ENCODE measurements at places on chromosomes 12 and 14.

DNA sequence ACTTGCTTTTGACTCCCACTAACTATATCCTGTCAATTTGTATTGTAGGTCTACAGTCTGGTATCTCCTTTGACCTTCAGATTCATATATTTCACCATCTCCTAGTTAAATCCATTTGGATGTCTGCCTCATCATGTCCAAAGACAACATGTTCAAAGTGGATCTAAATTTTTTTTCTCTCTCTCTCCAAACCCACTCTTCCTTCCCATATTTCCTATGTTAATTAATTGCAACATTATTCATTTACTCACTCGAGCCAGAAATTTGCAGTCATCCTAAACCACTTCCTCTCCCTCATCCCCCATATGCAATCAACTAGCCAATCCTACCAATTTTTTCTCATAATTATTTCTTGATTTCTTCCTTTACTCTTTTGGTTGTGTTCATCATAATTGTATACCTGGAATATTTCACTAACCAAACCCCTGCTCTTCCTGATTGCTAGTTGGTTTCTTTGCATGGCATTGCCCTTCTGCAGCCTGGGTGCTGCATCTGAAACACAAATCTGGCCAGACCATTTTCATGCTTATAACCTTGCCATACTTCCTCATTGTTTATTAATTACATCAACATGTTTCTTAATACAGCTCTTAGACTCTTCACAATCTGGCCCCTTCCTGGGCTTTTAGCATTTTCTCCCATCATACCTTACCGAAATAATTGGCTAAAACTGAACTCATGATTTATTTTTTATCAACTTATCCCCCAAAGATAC lies 442.2 kb downstream of the ADAMTS20 start:
- no peak for DNase-seq

- DNase-seq, result no peak
Measured at GRCh38 chr12:32679920-32680237, 778 bp downstream of the DNM1L start.

DNA sequence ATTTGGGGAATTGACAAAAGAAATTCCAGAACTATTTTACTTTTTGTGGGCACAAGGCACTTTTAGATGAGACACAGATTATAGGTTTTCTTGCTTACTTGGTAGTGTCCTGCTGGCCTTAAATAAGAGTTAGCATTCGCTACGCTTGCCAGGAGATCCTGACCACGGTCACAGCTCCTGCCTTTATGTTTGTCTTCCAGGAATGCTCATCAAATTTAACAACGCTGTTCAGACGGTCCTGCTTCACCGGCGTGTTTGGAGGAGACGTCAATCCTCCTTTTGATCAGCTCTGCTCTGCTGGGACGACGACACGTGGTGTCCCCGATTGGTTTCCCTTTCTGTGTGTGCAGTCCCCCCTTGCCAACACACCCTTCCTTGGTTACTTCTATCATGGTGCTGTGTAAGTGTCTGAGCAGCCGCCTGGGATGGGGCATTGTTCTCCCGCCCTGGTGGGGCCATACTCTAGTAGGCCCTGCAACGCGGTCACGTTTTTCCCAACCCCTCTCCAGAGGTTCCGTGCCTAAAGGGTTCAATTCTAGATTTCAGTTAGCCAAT lies 15.8 kb downstream of the TCTN2 start:
- no peak for DNase-seq

- DNase-seq, result no peak
Measured at GRCh38 chr14:87055007-87055406, 938.0 kb downstream of the GALC start.

DNA sequence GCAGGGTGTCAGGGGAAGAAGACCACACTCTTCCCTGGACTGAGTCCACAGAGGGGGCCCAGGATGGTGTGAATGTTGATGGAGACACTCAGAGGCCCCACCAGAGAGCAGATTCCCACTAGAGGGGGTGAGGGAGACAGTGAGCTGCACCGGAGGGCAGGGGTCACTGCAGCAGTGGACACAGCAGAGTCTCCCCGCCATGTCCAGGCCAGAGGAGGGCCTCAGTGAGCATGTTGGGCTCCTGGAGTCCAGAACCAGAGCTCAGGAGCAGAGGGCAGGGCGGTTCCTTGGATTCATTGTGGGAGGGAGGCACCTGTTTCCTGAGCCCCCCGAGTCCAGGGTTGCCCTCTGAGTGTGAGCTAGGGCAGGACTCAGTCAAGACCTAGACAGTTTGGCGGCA lies 1.8 kb upstream of the KRT82 start:
- DNase-seq, result no peak

DNA sequence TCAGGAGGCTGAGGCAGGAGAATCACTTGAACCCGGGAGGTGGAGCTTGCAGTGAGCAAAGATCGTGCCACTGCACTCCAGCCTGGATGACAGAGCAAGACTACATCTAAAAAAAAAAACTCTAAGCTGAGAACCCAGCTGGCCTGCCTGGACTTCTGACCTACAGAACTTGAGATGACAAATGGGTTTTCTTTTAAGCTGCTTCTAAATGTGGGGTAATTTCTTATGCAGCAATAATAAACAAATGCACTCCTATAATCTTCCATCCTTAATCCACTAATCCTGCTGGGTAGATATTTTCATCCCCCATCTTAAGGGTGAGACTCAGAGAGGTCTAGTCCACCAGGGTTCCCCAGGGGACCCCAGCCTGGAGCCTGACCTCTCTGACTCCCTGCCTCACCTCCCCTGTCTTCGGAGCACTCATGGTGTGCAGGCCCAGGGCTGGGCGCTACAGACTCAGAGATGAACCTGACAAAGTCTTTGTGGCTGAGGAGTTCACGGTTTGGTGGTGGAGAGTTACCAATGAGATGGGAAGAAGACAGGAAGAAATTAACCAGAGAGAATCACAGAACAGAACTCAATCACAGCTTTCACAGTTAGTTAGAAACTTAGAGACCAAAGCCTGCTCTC lies 39.7 kb upstream of the BDKRB2 start:
- no peak for DNase-seq

GRCh38 chr12:77189901-77190416 lies 124.6 kb upstream of the E2F7 start:
- DNase-seq, result no peak

DNA sequence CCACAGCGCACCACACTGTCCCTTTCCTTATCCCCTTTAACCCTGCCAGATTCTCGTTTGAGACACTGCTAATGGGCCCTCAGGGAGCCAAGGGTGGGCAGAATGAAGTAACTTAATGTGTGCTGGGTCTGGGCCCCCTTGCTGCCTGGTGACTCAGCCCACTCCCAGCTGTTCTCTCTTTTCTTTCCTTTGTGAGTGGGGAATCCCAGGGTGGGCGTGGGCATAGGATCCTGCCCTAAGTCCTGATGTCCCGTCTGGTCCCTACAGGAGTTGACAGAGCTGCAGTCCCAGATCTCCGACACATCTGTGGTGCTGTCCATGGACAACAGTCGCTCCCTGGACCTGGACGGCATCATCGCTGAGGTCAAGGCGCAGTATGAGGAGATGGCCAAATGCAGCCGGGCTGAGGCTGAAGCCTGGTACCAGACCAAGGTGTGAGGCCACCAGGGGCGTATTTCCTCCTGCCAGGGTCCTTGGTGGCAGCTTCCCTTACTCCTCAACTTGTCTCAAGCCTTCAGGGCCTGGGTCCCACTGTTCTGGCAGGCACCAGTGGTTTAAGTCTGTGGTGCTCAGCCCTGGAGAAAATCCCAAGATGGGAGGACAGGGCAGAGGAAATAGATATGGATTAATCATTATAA lies 8.3 kb downstream of the KRT7 start:
- DNase-seq, result no peak

GRCh38 chr14:73944432-73945158 lies 5.3 kb downstream of the FAM161B start:
- no peak for DNase-seq

DNA sequence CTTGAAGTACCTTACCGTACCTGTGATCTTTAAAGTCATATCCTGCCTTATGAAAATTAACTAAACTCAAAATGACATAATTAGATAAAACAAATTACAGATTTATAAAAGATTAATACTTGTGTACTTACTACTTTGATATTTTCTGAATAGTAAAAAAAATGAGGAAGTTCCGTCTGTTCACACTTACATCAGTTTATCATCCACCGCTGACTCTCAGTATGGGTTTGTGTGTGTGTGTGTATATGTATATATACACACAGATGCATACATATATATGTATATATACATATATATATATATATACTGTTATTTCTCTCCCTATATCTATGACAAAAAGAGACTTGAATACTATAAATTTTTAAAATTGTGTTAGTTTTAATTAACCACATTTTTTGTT lies 65.0 kb upstream of the MON2 start:
- no peak for DNase-seq

DNA sequence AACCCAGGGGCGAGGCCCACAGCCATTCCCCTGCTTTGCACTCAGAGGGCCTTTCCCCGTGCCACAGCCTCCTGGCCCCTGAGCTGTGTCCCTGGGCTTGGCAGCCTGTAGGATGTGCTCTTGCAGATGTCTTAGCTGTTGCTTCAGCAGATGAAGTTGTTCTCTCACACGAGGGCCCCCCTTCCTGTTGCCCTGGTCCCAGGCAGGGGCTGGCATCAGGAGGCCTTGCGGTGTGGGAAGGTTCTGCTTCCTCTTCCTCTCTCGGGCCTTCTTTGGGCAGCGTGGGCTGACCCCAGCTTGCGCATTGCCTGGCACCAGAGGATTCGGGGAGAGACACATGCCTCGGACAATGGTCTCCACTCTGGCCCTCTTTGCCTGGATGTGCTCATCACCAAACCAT lies 12.7 kb downstream of the PROX2 start:
- no peak for DNase-seq

DNA sequence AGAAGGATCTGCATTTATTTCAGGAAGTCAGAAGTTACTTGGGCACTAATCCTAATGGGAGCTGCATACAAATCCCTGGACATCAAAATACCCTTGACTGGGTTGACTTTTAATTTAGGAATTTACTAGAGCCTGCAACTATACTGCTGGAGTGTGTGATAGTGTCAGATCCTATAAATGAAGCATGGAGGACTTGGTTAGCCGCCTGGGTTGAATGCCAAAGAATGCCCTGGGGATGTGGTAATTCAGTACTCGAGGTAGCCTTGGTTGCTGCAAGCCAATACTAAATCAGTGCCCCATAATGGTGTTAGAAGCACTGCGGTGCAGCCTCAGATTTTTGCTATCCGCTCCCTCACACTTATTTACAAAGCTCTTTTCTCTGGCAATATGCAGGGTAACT lies 184.9 kb downstream of the CAPZA3 start:
- no peak for DNase-seq

DNA sequence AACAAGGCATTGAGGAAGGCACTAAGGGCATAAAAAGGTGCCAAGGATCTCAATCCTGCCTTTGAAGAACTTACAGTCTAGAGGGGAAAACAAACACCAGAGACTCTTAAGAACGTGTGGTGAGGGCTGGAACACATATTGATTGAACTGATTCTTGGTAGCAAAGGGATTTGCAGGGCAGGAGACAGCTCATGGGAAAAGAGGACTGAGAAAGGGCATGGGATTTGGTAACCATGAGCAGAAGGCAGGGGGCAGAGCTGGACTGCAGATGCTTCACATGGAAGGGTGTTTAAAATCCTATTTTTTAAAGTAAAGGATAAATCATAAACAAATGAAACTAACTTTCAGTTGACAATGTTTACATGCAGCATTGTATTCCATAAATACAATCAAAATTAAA lies 203.1 kb downstream of the ITPR2 start:
- no peak for DNase-seq

DNA sequence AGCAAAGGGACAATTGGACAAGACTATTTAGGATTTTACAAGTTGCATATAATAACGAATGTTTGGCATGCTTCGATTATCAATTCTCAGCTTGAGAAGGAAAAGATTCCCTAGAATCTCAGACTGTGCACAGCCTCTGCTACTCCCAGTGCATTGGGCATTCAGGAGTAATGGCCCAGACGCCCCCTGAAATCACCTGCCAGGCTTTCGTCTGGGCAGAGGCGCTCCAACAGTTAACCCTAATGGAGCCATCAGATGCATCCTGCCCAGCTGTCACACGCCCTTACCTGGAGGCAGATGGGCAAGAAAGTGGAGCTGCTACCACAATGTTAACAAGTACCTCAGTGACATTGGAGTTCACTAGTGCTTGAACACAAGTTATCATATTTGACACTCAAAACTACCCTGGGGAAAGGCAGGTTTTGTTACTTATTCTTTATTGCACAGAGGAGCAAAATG lies 927 bp upstream of the LRP6 start:
- DNase-seq, result no peak

DNA sequence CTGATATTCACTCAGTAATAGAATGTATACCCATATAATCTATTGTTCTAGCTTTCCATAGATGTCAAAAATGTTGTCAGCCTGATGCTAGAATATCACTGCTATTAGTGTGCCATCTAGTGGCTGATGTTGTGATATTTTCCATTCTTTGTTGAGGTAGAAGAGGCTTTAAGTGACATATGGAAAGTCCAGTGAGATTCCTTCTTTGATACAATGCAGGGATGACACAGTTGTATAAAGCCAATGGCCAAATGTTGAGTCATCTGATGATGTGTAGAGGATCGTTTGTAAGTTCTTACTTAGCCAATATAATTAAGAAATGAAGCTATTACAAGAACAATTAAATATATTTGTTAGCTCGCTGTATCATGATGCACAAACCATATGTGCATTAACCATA lies 58.1 kb upstream of the PCED1B start:
- DNase-seq, result no peak

DNA sequence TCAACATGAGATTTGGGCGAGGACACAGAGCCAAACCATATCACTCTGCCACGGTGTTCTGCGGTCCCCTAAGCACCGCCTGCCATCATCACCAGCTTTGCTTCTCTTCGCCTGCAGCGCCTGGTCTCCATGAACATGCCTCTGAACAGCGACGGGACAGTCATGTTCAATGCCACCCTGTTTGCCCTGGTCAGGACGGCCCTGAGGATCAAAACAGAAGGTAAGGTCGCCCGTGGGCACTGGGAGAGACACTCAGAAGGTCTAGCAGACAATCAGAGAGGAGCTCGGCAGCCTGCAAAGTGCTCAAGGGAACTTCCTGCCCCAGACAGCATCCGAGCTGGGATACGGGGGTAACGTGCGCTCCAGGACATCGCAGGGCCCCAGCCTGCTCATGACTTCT lies 126.0 kb upstream of the FKBP4 start:
- no peak for DNase-seq

DNA sequence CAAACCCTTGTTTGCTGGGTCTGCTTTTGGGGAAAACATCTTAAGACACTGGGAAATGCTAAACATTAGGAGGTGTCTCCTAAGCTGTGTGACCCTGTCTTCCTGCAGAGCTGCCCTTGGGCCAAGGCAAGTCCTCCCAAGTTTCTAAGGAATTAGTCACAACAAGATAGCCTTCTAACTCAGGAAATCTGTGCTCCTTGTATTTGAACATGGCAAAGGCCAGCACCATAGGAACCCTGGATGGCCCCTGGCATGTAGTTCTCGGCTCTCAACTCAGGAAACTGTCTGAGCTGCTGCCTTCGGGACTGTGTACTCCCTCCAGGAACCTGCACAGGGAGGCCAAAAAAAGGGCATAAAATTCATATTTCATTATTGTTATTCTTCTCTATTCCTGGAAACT lies 37.6 kb upstream of the LTBP2 start:
- no peak for DNase-seq

DNA sequence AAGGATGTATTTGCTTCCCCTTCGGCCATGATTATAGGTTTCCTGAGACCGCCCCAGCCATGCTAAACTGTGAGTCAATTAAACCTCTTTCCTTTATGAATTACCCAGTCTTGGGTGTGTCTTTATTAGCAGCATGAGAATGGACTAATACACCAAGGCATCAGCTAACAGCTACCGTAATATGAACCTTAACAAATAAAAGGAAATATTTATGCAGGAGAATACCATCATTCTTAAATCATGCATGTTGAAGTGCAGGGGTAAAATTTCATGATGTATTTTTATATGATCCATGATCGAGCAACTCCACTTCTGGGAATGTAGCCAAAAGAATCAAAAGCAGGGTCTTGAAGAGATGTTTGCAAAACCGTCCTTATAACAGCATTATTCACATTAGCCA lies 379.0 kb downstream of the NPAS3 start:
- no peak for DNase-seq
